ENCODE measurements at places on chromosomes 2 and 18. TPM values are rescaled to one million over a fixed set of nuclear protein-coding genes. Genes with fewer than 3 reads are reported as not detected.

The HOXD12 gene
- not detected for total RNA-seq

The MBD2 gene
- total RNA-seq, result 64.2 TPM

The UGP2 gene
- total RNA-seq, result 117 TPM

The SATB2 gene
- 11.8 TPM for total RNA-seq

Data from aortic smooth muscle cell (primary cell).